ENCODE measurements at places on chromosomes 6 and 20.

DNA sequence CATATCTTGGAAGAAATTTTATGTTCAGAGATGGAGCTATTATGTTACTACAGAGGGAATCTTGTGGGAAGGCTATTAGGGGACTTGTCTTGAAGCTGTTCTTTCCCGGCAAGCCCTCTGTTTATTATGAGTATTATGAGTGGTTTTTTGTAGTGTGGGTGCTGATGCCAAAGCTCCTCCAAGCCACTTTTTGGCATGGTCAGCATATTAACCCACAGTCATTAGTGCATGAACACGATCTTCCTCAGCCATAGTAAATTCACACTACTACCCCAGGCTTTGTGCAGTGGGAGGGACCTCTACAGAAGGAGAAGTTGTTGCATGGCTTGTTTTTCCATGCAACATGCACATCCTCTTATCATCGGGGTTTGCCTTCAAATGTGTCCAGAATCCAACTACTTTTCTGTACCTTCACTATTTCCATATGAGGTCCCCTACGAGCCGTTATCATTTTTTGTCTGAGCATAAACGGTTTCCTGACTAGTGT is 6.5 kb upstream of the BMP6 start:
- DNase-seq, result no peak

- peak; percentile 15 for DNase-seq
Measured at GRCh38 chr20:54284928-54285704, 77.2 kb downstream of the PFDN4 start.

- no peak for DNase-seq
Measured at GRCh38 chr6:56541030-56541600, 101.6 kb downstream of the DST start.

DNA sequence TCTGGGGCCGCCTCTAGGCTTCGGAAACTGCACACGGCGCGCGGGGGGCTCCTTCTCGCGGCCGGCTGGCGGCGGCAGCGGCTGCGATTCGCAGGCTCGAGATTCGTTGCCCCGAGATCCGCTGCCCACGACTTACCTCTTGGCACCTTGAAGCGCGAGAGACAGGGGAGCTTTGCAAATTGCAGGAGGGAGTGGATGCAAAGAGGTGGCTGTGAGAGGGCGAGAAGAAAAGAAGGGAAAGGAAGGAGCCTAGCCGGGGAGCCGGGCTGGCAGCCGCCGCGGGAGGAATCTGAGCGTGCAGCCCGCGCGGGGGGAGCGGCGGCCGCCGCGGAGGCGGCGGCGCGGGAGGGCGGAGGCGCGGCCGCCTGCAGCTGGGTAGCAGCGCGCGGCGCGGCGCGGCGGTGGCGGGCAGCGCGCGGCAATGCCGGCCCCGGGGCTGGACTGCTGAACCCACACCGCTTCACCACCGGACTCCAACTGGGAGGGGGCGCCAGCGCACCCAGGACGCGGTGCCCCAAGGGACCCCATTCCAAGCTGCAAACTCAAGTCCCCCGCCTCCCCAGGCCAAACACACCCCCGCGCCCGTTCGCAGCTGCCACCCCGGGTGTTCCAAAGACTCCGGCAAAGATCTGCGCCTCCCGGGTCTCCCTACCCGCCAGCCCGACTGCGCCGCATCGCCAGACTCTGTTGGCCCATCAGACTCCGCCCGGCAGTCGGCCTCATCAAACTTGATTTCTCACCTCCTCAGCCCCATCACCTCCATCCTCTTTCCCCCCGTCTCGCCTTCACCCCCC is 44.2 kb upstream of the SUPT3H start:
- peak; percentile 34 for DNase-seq

DNA sequence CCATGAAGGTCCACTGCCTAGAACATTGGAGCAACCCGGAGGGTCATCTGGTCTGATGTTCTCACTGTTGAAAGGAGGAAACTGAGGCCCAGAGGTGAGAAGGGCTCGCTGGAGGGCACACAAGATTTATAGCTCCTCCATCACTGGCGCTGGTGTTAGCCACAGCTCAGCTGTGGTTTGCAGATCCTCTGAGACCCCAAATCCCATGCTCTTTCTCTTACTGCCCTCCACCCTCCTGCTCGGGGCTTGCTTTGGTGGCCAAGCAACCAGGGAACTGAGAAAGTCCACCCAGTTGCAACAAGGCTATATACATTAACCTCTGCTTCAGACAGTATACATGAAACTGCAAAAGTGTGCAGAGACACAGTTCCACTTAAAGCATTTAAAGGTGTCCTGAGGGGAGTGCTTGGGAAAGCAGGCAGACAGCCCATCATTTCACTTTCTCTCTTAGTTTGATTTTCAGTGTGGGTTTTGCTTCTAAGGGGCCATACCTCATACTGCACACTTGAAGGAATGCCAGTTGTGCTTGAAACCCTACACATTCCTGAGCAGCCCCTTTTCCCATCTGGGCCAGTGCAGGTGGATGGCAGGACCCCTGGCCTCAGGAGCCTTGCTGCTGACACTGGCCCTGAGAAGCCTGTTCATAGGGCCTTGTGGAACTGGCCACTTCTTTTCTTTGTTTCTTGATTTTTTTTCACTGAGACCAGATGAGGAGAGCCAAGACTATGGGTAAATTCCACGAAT is 347.6 kb downstream of the CDC5L start:
- no peak for DNase-seq

DNA sequence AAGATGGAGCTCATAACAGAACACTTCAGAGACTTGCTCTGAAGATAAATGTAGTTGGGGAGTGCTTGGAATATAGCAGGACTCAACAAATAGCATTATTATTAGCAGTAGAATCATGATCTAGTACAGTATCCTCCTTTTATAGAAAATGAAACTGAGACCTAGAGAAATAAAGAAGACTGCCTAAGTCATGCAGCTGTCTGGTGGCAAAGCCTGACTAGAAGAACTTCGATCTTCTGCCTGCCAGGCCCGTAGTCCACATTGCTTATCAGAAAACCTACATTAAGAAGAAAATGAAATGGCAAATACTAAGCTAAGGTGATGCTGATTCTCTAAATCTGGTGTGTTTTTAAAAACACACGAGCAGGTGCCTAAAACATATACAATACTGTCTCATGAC is 46.4 kb upstream of the DST start:
- DNase-seq, result no peak

DNA sequence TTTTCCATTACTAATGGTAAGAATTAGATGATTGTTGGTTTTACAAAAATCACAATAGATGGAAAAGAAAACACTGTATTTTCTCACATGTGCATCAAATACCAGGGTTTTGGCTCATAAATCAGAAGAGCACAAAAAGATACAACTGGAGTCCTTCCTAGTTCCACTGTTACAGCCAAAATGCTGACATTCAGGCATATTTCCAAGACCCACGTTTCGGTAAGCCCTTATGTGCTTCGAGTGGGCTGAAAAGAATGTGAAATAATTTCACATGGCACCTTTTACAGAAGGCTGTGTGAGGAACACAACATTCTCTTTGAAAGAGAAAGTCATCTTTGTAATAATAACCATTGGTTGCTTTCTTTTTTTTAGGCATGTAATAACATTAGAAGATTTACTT is 326.7 kb upstream of the FLRT3 start:
- DNase-seq, result no peak

DNA sequence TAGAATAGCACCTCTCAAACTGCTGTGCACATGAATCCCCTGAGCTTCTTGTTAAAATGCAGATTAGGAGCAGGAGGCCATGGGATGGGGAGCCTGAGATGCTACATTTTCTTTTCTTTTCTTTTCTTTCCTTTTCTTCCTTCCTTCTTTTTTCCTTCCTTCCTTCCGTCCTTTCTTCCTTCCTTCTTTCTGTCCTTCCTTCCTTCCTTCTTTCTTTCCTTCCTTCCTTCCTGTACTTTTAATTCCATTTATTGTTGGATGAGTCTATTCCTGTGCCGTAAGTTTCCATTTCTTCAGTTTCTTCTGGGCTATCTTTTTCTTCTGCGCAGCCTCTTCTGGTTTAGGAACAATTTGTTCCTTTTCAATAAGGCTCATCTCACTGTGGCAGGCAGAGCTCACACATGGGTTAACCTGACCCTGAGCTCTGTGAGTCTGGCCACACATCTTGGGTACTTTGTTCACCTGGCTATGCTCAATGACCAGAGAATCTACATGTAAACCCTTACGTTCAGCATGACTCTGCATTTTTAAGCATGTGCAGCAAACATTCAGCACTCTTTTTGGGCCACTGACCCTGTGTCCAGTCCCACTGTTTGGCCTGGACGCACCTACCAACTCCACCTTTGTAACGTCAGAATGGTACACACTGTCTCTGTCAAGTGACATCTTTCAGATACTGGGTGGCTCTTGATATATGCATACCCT is 114.7 kb upstream of the INSM1 start:
- DNase-seq, result no peak

DNA sequence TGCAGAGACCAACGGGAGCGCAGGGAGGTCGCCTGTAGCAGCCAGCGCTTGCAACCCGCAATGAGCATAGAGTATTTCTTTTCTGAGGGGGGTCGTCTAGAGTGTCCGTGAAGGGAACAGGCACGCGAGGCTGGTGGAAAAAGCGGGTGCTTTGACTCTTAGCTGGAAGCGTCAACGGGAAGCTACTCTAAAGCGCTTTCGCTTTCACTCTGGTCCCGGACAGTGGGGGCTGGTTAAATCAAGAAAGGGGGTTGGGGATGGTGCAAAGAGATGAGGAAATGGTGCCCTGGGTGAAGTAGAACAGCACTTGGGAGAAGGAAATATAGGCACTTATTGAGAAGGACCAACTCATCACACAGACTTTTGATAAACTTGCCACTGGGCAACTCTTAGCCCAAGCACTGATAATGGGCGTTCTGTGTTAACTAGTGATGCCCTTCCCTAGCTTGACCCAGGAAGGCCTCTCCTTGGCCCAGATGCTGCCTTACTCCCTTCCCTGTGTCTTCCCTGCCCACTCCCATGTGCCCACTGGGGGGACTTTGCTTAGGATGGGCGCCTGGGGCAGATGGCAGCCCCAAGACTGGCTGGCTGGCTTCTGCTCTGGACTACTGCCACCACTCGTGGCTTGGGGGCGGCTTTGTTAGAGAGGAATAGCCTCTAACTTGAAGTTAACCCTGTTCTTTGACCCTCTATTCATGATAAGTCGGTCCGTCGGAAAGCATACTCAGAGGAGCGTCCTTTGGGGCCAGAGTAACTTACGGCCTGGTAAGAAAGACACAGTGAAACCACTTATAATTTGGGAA is 585 bp downstream of the PSMB9 start:
- no peak for DNase-seq

GRCh38 chr6:149081281-149081680 is 236.2 kb upstream of the TAB2 start:
- DNase-seq, result no peak

DNA sequence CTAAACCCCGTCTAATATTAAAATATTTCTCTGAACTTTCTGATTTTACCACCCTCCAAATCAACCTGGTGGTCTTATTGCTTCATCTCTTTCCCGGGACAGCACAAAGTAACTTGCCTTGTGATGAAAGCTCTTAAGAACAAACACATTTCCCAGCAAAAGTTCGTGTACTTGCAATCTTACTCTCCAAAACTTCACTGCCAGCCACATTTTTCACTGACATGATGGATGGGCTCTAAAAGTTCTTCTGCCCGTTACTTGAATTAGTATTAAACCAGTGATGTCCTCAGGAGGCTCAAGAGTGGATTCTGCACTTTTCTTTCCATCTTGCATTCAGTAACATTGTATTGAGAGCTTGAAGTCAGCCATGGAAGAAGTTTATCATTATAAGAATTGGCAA is 731.6 kb upstream of the GJE1 start:
- DNase-seq, result no peak

- DNase-seq, result no peak
Measured at GRCh38 chr6:11804135-11804534, 25.5 kb upstream of the ADTRP start.

DNA sequence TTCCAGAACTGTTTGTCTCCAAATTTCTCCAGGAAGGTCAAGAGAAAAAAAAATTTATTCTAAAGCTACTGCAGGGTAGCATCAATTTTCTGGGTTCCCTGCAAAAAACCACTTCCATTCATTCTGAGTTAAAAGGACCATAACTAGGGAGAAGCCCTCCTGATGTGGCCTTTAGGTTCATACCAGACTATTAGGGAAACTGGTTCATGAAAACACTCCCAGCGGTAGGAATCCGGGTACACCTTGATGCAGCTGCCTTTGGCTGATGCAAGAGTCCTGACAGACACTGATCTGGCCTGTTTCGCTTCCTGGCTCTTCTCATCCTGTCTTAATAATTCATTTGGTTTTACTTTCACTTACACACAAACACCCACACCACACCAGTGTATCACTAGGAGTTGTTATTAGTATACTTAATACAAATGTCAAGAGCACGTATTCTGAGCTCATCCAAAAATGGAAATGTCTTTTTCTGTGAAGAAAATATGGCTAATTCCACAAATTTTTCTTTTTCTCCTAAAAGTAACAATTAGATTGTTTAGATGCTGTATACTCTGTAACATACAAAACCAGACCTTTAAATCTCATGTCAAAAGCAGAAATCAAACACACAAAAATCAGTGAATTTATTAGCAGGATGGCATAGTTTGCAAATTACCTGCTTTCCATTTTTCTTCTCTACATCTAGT is 38.4 kb upstream of the ARHGAP18 start:
- DNase-seq, result peak; percentile 47

- DNase-seq, result peak; percentile 73
Measured at GRCh38 chr6:90397929-90398674, 101.5 kb upstream of the BACH2 start.

GRCh38 chr20:39057911-39058310 is 95.8 kb downstream of the DHX35 start:
- DNase-seq, result no peak

GRCh38 chr6:25002326-25003091 is 66.7 kb upstream of the RIPOR2 start:
- DNase-seq, result no peak

DNA sequence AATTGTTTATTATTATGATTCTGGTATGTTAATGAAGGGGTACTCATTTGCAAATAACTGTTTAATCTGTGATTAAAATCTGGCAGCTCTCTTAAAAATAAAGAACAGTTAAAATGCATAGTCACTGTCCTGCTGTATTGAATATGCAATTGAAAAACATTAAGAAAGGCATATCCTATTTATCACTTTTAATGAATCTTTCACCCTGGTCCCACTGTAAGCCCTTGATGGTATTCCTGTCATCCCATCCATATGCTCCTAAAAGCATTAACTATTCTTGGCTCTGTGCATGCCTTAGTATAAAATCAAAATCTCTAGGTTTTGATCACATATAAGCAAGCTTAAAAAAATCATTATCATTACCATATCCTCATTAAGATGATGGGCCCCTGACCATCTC is 411.0 kb upstream of the SOX4 start:
- DNase-seq, result no peak

- peak; percentile 91 for DNase-seq
Measured at GRCh38 chr6:31580807-31581433, 1.3 kb downstream of the LTB start.

- DNase-seq, result peak; percentile 12
Measured at GRCh38 chr6:138107752-138108592, 753 bp upstream of the PERP start.

- no peak for DNase-seq
Measured at GRCh38 chr20:32941155-32941885, 62.9 kb downstream of the SUN5 start.
